WTC11 (cell line): ENCODE measurements at places on chromosomes 11 and 22. TPM values are rescaled to one million over a fixed set of nuclear protein-coding genes. Genes with fewer than 3 reads are reported as not detected.

GRCh38 chr11:64874308-64875240, 3.8 kb downstream of the EHD1 start:
- no peaks in the 10 kb centered on the region; the same call in 1 of the 2 replicates for H3K36me3 ChIP-seq
- H3K27ac ChIP-seq = no peak overlapping the region
- no peak overlapping the region for H3K4me3 ChIP-seq
- peaks cover 7% of the 10 kb centered on the region for H3K27me3 ChIP-seq
- peaks cover 16% of the 10 kb centered on the region for H3K4me1 ChIP-seq

GRCh38 chr11:42951266-42951665, 360.5 kb upstream of the API5 start:
- no peaks in the 10 kb centered on the region for H3K27me3 ChIP-seq
- no peak overlapping the region for H3K27ac ChIP-seq
- H3K4me1 ChIP-seq = no peaks in the 10 kb centered on the region
- H3K4me3 ChIP-seq = no peak overlapping the region
- H3K36me3 ChIP-seq = peaks cover 6% of the 10 kb centered on the region; the same call in 1 of the 2 replicates

DNA sequence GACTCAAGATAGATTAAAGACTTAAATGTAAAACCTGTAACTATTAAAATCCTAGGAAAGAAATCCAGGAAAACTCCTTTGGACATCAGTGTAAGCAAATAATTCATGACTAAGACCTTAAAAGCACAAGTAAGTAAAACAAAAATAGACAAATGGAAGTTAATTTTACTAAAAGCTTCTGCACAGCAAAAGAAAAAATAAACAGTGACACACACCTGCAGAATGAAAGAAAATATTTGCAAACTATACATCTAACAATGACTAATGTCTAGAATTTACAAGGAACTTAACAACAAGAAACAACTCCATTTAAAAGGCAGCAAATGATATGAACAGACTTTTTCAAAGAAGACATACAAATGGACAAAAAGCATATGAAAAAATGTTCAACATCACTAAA, 359.1 kb downstream of the LUZP2 start:
- DNase-seq = no peak
- H3K27ac ChIP-seq = no peak overlapping the region
- H3K27me3 ChIP-seq = no peaks in the 10 kb centered on the region

DNA sequence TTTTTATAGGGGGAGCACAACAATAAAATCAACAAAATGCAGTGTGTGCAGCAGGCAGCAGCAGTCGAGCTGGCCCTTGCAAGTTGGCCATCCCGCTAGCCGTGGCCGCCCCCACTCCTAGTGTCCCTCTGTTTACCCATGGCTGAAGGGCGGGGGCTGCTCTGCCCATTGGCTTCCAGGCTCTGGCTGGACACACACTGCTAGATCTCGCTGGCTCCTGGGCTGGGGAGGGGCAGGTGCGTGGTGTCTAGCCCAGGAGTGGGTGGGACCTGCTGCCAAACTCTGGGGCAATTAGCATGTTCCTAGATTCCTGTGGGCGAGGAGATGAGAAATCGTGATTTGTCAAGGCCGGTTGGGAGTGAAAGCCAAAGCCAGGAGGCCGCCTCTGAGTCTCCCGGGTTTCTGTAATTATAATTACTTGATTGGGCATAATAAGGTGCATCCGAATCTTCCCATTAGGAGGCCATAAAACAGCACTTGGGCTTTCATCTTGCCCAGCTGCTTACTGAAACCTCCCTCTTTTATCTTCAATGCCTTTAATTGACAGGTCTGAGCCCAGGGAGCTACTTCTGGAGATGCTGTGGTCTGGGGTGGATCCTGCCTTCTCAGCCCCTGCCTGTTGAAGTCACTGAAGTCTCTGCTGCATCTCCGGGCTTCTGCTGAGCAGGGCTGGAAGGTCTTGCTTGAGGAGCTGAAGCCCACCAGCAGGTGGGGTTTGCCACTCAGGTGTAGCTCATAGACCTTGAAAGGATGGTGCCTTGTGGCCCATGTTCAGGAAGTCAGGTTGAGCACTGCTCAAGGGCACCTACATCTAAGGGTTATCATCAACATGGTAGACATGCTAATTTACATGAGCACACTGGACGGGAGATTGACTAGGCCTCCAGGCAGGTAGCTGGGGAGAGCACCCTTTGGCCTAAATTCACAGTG, 44.5 kb upstream of the DKK3 start:
- H3K4me3 ChIP-seq = no peak overlapping the region
- H3K27me3 ChIP-seq = no peaks in the 10 kb centered on the region
- peaks cover 8% of the 10 kb centered on the region; the same call in 1 of the 2 replicates for H3K4me1 ChIP-seq
- H3K27ac ChIP-seq = no peak overlapping the region
- H3K36me3 ChIP-seq = peaks cover 8% of the 10 kb centered on the region

DNA sequence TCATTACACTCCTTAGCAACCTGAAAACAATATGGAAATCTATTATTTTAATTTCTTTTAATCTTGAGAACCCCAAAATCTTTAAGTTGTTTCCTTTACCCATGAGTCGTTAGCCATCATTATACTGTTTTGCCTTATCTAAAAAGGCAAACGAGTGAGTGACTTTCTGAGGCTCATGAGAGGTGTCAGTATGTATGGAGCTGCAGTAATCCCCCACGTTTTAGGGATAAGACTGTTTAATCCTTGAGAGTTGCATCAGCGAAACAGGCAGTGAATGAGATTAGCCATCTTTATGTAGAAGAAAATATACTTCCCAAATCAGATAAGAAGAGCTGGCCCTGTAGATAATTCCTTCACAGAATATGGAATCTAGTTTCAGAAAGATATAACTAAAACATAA, 1147.0 kb downstream of the DLG2 start:
- no peaks in the 10 kb centered on the region for H3K27me3 ChIP-seq
- DNase-seq = no peak
- peak overlapping the region; percentile 25; the same call in 1 of the 2 replicates for H3K27ac ChIP-seq
- no peak overlapping the region for H3K4me3 ChIP-seq
- H3K36me3 ChIP-seq = no peaks in the 10 kb centered on the region

DNA sequence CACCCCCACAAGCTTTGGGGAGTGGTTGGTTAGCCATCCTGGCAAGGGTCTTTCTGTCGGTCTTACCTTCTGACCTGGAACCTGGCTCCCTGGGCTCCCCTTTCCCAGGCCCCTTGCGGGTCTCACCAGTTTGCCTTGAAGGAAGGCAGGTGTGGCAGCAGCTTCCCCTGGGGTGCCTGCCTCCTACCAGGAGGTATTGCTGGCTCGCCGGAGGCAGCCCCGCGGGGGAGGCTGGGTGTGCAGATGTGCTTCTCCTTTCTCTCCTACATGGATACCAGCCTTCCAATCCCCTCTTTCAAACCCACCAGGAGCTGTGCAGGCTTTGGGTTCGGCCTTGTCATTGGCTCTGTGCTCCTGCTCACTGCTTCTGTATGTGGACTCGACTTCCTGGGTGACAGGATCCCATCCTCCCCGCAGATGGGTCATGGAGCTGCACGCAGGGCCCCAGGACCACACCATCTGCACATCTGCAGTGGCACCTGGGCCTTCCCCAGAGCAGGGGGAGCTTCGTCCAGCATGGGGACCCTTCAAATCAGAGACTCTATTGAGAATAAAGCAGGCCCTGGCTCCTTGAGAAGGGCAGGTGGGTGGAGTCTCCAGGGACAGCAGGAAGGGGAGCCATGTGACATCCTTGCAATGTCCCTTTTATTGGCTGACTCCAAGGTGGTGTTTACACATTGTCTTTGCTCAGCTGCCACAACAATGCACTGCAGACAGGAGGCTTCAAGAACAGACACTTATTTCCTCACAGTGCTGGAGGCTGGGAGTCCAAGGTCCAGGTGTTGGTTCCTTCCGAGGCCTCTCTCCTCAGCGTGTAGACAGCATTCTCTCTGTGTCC, 592.0 kb downstream of the BRD1 start:
- no peak overlapping the region for H3K27ac ChIP-seq
- no peaks in the 10 kb centered on the region for H3K27me3 ChIP-seq
- DNase-seq = no peak
- peaks cover 9% of the 10 kb centered on the region for H3K4me1 ChIP-seq
- H3K4me3 ChIP-seq = no peak overlapping the region

DNA sequence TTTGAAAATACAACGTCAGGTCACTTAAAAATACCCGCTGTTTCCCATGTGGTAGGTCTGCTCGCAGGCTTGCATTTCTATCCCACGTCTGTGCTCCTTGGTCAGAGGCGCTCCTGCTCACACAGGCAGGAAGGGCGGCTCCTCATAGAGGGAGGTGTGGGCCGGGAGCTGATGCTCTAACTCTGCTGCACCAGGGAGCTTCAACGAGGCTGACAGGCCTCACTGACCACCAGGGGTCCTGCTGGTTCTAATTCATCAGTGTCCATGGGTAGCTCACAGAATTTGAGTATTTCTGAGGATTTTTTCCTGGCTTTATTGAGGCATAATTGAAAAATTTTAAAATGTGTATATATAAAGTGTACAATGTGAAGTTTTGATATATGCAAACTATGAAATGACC, 68.5 kb downstream of the PIWIL3 start:
- DNase-seq = peak; percentile 61
- H3K4me1 ChIP-seq = peaks cover 26% of the 10 kb centered on the region
- H3K27me3 ChIP-seq = no peaks in the 10 kb centered on the region; the same call in none of the 2 replicates
- H3K36me3 ChIP-seq = no peaks in the 10 kb centered on the region

Gene ZNF202
- total RNA-seq = 29.9 to 33.3 TPM (median 32.4 TPM) in 3 replicates

DNA sequence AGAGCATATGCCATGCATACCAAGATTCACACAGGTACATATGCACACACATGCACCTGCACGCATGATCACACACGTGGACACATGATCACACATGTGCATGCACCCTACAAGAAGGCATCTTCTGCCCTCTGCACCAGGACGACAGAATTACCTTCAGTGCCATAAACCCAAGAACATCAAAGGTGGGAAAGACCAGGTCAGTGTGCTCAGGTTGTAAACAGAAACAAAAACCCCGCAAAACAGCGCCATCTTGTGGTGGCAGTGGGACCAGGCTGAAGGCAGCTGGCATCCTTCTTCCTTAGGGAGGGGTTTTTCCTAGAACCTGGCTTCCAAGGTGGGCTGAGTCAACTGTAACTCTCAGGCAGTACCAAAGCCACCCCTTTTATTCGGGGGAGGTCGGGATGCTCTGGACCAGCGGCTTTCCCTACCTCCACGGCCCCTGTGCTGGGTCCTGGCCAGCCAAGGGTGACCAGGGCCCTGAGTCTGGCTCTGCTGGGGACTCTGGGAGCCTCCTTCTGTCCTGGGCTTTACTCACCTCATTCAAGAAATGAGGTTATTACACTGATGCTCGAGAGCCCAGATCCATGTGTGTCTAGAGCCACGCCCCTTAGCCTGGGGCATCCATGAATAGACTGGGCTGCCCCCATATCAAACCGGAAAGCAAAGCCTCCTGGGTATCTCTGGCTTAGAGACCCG, 69.4 kb upstream of the FGF3 start:
- H3K4me1 ChIP-seq = peaks cover 36% of the 10 kb centered on the region
- peak; percentile 92 for DNase-seq
- no peaks in the 10 kb centered on the region for H3K36me3 ChIP-seq
- H3K27me3 ChIP-seq = peaks cover 31% of the 10 kb centered on the region
- no peak overlapping the region for H3K4me3 ChIP-seq

GRCh38 chr11:93221539-93221938, 23.7 kb upstream of the SLC36A4 start:
- H3K27me3 ChIP-seq = no peaks in the 10 kb centered on the region
- H3K27ac ChIP-seq = no peak overlapping the region
- H3K4me3 ChIP-seq = no peak overlapping the region
- H3K4me1 ChIP-seq = no peaks in the 10 kb centered on the region

- no peak for DNase-seq
- H3K27ac ChIP-seq = peak overlapping the region; percentile 15; the same call in 1 of the 2 replicates
- H3K4me1 ChIP-seq = no peaks in the 10 kb centered on the region
- H3K27me3 ChIP-seq = no peaks in the 10 kb centered on the region; the same call in 1 of the 2 replicates
These were observed 26.2 kb upstream of the LIPT2 start for GRCh38 chr11:74519710-74520109.
